ENCODE measurements at places on chromosomes 4 and X.

DNA sequence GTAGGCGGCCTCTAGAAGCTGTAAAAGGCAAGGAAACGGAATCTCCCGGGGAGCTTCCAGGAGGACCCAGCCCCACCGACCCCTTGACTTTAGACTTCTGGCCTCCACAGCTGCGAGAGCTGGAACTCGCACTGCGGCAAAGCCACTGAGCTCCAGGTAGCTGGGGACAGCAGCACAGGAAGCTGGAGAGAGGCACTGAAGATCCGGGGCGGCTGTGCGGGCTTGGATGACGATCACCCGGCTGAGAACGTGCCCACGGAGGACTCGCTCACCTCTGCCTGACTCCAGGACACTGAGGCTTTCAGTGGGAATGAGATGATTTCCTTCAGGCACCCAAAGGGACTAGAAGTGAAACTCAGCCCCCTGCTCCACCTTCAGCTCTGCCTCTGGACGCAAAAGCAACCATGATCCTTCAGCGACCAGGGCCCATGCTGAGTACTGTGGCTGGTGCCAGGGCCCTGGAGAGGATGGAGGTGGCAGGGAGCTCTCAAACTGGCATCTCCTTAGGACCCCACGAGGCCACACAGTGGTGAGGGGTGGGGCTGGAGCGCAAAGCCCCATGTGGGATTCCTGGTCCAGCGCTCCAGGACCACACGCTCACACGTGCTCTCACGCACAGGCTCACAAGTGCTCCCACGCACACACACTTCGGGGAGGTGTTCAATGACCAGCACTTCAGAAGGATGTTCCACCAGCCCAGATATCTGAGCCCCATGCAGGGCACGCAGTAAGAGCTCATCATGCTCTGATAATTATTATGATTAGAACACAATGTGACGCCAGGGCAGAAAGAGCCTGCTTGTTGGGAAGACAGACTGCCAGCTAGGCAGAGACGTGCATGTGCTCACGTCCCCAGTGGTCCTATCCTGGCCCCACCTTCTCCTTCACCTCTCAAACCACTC, 47.2 kb downstream of the ADRA2C start:
- no peak for DNase-seq

DNA sequence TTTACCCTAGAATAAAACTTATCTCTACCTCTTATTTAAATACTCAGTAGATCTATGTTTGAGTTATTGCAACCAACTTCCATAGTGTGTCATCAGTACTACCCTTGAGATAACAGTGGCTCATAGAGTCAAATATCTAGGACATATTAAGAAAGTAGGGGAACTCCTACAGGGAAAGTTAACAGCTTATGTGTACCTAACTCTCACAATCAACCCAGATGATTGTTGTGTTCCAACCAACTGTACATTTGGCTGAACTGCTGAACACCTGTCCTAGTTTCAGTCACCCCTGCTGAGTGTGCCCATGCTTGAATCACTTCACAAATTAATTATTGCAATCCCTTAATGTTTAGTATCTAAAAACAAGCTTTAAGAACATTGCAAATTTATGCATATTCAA, 244.2 kb upstream of the GRID2 start:
- DNase-seq, result no peak

GRCh38 chrX:136021903-136022302, 36.7 kb downstream of the SLC9A6 start:
- no peak for DNase-seq

DNA sequence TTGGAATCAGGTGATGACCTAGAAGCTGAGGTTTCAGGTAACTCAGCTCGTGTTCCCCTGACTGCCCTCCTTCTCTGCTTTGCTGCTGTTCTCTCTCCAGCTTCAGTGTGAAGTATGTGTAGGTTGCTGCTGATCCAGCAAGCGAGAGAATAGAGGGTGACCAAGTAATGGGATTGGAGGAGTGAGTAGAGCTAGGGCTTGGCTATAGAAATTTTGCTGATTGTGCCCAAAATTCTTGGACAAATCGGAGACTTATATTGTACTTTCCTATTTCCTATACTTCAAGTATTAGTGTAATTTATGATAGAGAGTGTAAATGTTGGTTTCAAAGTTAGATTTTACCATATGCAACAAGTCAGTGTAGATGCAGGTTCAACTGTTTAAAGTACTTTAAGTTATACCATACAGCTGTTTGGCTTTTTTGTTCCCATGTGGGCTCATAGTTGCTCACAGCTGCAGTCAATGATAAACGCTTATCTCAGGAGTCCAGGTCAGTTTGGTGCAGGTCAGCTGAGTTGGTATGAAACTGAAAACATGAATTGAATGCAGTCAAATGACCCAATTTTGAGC, 48.0 kb downstream of the RAPGEF2 start:
- DNase-seq, result no peak

GRCh38 chrX:46898207-46898606, 14.0 kb upstream of the JADE3 start:
- no peak for DNase-seq

DNA sequence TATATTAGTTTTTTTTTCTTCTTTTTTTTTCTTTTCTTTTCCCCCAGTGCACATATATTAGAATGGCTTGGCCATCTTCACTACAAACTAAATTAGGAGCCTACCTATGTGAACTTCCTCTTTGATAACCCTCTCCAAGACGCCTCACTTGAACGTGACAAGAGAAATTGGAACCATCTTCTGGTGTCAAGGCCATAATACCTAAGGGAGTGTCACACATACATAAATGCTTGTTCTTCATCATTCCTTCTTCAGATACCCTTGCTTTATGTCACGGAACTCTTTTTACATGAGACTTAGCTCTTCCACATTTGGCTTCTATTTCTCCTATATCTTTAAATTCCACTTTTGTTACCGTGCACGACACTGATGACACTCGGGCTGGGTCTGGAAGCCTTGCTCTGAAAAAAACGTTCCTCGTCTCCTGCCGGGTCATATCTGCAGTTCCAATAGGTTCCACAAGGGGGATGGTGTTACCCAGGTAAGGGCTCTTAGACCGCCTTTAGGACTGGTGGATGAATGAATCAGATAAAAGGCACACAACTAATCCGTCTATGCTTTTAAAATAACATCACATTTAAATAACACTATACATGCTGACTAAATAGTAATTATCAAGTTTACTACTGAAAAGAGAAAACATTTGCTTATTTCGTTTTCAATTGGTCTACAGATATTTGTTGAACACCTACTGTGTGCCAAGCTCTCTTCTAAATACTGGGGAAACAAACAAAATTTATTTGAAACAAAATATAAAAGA, 19.9 kb downstream of the DGAT2L6 start:
- peak; percentile 20 for DNase-seq

DNA sequence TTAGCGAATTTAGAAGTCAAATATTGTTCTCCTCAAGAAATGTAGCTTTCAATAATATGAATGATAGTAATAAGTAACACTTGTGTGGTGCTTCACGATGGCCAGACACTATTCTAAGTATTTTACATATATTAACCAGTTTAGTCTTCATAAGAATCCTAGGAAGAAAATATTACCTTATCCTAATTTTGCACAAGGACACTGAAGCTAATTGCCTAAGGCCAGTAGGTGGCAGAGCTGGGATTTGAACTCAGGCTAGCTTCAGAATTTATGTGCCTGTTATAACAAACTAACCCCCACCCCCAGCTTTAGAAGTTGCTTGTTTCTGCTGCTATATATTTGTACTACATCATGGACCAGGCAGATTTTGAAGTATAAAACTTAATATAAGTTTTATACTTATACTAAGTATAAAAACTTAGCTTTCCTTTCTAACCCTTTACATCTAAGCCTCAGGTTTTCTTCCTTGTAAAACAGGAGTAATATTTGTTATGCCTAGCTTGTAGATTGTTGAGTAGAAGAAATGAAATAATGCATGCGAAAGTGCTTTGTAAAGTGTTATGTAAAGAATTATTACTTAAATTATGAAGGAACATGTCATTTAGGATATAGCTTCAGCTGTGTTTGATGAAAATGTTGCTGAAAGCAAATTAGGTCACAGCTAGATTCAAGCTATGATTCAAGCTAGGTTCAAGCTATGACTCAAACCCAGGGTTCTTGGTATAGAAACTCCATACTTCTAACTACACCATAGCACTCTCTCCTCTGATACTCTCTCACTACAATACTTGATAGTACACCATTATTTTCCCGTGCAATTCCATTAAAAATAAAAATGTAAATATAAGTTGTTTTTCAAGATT, 4.2 kb upstream of the CDS1 start:
- DNase-seq, result no peak

GRCh38 chrX:21944136-21944615, 3.7 kb downstream of the SMS start:
- no peak for DNase-seq

GRCh38 chrX:47674776-47675175, 15.8 kb upstream of the UXT start:
- DNase-seq, result no peak

GRCh38 chrX:64977830-64978229, 1.6 kb upstream of the ZC4H2 start:
- no peak for DNase-seq

GRCh38 chr4:7255488-7255881, 63.1 kb downstream of the SORCS2 start:
- DNase-seq, result no peak

DNA sequence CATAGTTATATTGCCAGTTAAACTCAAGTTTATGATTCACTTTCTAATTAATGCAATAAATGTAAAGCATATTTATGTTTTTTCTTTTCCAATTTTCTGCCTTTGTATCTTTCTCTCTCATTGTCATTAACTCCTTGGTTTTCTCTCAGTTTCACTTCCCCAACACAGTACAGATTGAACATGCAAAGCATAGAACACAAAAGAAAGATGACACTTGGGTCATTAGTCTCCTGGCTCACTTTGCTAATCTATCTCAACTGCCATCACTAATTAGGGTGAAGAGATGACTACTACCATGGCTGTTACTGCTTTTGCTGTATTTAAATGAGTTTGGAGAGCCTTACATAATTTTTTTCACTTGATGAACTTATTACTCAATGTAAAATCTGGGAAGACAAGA, 12.3 kb upstream of the NAA11 start:
- no peak for DNase-seq

GRCh38 chr4:189828081-189828697, 112.5 kb upstream of the FRG1 start:
- DNase-seq, result no peak

DNA sequence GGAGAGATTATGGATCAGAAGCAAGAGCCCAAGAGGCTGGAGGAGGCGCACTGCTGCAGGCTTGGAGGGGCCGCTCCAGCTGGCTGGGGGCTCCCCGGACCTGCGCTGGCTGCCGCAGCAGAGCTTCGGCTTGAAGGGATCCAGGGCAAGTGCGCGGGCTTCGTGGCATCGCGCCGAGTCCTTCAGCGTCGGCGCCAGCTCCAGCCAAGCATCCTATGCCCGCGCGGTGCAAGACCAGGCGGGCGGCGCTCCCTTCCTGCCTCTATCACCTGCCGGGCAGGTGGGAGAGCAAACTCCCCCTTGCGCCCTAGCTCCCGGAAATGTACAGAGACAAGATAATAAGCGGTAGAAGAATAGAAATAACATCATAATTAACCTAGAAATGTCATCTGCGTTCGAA, 10.5 kb upstream of the UCP1 start:
- no peak for DNase-seq

Data from iPS DF 19.7 (cell line).